Frontal cortex (tissue), 4 donors: ENCODE measurements at places on chromosomes 3 and 15.

GRCh38 chr3:134449277-134449676 lies 36.5 kb downstream of the ANAPC13 start:
- peak; percentile 30 for DNase-seq

DNA sequence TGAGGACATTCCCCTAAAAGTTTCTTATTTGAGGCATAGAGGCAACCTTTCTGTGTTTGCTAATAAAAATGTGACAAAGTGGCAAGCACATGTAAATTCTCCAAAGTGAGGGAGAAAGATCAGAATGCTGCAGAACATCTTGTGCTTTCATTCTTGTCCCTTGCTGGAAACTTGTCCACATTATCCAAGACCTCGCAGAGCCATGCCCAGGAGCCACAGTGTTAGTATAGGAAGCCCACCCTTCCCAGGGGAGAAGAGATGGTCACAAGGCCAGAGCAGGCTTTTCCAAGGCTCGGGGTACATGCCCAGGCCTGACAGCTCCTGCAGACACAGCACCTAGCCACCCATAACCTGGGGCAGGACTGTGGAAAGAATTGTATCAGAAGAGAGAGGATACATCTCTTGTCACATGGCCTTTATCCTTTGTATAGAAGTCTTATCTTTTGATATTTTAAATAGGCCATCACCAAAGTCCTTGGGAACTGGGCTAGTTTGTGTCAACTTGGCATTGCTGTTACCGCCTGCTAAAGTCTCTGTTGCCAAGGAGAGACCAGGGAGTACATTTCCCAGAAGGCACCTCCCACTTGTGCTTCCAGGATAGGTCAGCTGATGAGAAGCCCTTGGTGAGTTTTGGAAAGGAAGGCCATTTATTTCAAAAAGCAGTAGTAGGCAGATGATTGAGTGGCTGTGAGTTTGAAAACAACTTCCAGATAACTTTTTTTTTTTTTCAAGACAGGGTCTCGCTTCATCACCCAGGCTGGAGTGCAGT lies 10.5 kb downstream of the DLEC1 start:
- DNase-seq, result no peak

DNA sequence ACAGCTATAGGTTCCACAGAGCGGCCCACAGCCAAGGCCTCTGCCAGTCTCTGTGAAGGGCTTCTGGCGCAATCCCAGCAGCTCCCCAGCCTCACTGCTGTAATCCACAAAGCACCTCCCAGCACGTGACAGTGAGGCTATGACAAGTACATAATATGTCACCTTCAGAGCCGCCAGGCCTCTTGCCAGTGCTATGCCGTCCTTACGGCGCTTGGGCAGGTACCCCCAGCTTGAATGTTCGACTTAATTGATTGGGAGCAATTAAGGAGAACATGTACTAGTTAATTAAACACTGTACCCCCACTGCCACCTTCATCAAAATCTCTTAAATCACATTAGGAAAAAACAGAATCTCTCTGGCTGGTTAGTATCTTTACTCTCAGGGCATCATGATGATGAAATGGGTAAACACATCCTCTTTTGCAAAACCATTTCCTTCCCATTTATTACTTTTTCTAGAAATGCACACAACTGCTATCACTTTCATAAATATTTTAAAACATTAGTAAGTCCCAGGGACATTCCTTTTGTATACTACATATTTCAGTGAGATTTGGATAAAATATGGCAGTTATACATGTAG lies 169.9 kb downstream of the XXYLT1 start:
- no peak for DNase-seq

DNA sequence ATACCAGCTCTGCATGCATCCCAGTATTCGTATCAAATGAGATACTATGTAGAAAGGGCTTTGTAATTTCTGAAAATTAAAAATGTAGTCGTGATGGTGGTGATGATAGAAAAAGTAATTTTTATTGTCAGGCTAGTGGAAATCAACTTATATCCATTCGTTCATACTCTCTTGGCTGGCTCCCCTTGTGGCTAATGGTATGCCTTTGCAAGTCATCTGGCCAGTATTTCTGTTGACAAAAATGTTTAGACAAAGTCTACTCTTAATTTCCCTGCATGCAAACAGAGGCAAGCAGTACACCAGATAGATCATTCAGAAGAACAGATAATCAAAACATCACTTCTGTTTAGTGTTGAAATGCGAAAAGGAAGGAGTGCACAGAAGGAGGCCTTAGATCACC lies 49.6 kb upstream of the DUT start:
- no peak for DNase-seq

DNA sequence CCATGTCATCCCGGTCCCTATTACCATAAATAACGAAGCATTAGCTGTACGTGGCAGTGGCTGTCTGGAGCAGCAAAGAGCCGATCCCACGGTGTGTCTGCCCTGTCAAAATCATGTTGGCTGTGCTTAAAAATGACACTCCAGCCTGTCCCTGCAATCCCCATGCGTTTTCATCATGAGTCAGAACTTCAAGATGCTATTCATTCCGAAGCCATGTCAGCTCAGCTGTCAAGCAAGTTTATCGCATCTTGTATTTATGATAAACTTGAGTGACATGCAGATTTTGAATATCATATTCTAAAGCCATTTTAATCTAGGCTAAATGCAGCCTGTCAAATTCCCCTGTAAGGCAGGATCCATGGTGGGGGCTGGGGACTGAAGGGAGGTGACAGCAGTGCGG lies 152.4 kb downstream of the TJP1 start:
- no peak for DNase-seq

- no peak for DNase-seq
Measured at GRCh38 chr3:101017017-101017416, 23.8 kb upstream of the ABI3BP start.

GRCh38 chr3:5840056-5840455 lies 652.5 kb downstream of the EDEM1 start:
- DNase-seq, result no peak

DNA sequence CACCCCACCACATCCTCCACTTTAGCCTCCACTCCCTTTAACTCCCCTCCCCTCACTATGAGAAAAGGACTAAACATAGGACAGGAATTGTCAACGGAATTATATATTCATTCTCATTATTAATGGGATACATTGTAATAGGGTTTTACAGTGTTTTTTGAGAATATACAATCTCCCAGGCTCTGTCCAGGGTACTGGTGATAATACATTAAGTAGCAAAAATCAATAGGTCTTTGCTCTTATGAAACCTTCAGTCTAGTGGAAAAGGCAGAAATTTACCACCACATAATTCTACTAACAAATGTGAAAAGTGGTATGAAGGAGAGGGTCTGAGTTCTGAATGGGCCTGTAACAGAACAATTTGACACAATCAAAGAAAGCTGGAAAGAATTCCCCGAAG lies 28.2 kb upstream of the IGSF11 start:
- no peak for DNase-seq

DNA sequence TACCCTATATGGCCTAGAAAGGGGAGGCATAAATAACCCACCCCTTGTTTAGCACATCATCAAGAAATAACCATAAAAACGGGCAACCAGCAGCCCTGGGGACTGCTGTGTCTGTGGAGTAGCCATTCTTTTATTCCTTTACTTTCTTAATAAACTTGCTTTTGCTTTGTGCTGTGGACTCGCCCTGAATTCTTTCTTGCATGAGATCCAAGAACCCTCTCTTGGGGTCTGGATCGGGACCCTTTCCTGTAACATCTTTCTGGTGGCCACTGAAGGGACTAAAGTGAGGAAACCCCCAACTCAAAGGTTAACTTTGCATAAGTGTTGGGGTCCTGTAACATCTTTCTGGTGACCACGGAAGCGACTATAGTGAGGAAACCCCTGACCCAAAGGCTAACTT lies 15.7 kb upstream of the HHATL start:
- DNase-seq, result no peak

- no peak for DNase-seq
Measured at GRCh38 chr3:152555666-152556291, 279.2 kb upstream of the P2RY1 start.

DNA sequence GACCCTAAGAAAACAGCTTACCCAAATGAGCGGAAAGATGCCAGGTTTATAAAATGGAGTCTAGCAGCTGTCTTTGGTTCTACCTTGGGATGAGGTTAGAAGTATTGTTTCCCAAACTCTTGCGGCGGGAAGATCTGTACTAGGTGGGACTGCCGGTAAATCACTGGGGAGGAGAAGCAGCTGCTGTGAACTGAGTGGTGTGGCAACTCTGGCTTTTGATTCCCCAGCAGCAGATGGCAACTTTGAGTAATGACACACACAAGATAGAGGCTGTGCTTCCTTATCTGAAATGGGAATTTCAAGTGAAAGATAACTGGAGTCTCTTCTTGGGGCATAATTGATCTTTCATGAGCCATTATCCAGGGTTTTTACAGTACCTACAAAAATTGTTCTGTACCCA lies 184.9 kb downstream of the ATG7 start:
- DNase-seq, result no peak

GRCh38 chr3:182078316-182078715 lies 366.6 kb downstream of the SOX2 start:
- DNase-seq, result no peak

GRCh38 chr3:190319660-190320059 lies 2.6 kb downstream of the CLDN1 start:
- no peak for DNase-seq

- no peak for DNase-seq
Measured at GRCh38 chr15:64222573-64223366, 59.9 kb upstream of the PPIB start.

- no peak for DNase-seq
Measured at GRCh38 chr3:65201926-65202325, 514.1 kb upstream of the ADAMTS9 start.

- DNase-seq, result no peak
Measured at GRCh38 chr3:24145981-24146822, 201.1 kb downstream of the NR1D2 start.

- no peak for DNase-seq
Measured at GRCh38 chr3:10798600-10799367, 17.2 kb upstream of the SLC6A11 start.

DNA sequence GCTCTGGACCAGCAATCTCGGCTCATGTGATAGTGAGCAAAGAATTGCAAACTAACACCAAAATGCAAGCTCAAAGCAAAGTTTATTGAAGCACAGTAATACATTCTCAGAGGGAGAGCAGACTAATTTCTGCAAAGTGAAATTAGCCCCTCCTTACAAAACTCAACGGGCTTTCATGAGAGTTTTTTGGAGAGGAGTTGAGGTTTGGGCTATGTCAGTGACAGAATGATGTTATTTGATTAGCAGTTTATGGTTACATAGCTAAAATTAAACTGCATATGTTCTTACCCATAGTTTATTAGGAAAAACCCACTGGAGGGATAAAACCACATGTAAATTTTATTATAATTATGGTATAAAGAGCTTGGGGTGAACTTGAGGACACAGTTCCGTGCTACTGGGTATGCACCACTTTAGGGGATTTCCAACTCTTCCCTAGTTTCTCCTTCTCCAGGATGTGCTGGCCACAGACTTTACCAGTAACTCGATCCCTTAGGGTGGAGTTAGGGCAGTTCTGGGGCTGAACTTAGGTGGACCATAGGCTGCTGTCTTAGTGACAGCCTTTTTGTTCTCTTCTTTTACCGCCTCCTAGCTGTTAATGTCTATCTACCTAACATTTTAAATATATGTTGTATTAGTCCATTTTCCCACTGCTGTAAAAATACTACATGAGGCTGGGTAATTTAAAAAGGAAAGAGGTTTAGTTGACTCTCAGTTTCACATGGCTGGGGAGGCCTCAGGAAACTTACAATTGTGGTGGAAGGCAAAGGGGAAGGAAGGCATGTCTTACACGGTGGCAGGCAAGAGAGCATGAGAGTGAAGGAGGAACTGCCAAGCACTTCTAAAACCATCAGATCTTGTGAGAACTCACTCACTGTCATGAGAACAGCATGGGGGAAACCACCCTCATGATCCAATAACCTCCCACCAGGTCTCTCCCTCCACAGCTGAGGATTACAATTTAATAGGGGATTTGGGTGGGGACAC lies 8.9 kb upstream of the AADACL2 start:
- no peak for DNase-seq

DNA sequence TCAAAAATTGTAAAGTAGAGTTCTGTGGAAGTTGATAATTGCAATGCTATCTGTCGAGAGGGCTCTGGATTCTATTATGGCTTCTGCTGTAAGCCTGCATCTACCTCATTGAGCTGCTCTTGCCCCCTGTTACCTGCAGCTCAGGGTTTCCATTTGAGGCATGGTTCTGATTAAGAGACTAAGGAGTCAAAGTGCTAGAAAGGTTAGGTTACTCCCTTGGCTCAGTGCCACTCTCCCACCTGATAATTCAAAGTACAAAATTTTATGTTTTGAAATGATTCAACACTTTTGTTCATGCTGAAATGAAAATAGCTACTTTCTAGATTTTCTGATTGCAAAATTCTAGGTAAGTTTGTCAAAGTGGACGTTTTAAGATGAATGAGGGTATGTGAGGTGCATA lies 220.5 kb upstream of the SATB1 start:
- no peak for DNase-seq

- DNase-seq, result no peak
Measured at GRCh38 chr3:71088019-71088708, 495.4 kb downstream of the FOXP1 start.

GRCh38 chr15:78308422-78309032 lies 9.1 kb upstream of the SKIC8 start:
- DNase-seq, result peak; percentile 49

- no peak for DNase-seq
Measured at GRCh38 chr3:120299403-120299802, 14.4 kb upstream of the GPR156 start.

GRCh38 chr3:23356169-23356568 lies 153.0 kb downstream of the UBE2E2 start:
- DNase-seq, result no peak

- peak; percentile 65 for DNase-seq
Measured at GRCh38 chr3:48428572-48429316, 1.1 kb downstream of the PLXNB1 start.

DNA sequence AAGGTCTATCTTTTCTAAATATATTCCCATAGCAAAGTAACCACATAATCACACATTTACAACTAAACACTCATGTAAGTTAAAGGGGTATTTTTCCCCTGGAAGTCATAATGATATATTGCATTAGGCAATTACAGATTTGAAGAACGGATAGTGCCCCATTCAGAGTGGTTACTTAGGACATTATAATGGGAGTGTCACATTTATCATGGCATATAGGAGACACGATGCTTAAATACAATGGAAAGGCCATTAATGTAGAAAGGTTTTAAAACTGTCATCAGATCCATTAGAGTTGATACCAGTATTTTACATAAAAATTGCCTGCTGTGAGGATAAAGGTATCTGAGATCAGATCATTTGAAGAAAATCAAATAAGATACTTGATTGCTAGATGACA lies 582.0 kb upstream of the SEMA6D start:
- DNase-seq, result no peak

DNA sequence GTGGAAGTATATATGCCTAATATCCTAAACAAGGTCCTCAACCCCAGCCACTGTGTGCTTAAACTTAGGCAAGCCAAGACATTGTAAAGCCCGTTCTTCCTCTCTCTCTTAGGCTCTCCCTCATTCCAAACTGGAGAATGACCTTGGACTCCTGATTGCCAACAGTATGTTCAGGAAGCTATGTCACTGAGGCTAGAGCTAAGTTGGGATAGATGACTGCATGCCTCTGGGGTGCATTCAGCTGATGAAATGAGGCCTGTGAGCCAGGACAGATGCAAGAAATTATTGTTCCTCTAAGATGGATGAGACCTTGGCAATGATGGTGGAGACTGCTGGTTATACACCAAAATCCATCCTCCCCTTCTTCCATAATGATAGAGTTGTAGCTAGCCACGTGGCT lies 27.9 kb upstream of the TBC1D21 start:
- no peak for DNase-seq
